ENCODE measurements at places on chromosomes 11 and 22.

DNA sequence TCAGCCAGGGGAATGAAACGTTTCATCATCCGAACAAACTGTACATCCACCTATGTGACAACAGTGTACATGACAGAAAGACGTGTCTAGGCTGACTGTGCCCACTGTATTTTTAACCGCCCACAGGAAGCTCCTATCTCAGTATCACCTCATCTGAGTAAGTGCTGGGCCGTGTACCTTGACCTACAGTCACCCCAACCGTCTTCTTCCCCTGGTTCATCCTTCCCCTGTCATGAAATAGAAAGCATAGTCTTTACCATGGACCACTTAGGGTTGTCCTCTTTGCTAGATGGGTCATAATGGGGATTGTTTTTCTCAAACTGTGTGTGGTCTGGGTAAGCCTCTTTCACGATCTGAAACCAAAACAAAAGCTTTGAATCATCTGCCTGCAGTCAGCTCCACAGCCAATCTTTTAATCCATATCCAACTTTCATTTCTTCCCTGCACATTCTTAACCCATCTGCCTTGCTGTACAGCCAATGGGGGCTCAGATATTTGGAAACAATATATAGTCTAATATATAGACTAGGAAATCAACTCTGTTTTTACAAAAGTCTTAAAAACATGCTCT lies 4.2 kb downstream of the THYN1 start:
- no peak for DNase-seq

GRCh38 chr11:88070437-88070836 lies 104.8 kb downstream of the RAB38 start:
- DNase-seq = no peak

DNA sequence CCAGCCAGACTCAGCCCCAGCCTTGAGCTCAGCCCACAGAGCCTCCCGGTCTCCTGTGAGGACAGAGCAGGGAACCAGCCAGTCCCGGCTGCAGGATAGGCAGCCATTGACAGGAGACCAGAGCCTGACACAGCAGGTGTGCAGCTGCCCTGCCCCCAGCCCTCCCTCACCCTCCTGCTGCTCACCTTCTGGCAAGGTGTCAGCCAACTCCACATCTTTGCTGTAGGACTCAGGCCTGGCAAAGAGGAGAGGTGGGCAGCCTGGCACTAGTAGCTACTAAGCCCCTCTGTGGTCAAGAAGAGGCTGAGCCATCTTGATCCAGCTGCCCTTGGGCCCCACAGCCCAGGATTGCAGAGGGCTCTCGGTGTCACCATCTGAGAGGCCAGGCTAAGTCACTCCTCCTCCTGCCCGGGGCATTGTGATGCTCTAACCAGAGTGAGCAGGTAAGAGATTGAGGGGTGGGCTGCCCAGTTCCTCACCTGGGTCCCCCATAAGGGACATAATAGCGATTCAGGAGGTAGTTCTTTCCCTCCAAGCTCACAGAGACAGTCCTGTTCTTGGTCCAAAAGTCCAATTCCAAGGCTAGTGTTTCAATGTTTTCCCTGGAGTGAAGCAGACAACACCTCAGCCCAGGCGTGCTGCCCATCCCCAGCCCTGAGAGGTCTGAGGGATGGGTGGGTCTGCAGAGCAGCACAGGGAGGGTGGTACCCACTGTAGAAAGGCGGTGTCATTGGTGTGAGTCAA lies 18.6 kb downstream of the TREH start:
- no peak for DNase-seq

GRCh38 chr22:37951305-37951704 lies 2.1 kb downstream of the C22orf23 start:
- no peak for DNase-seq

DNA sequence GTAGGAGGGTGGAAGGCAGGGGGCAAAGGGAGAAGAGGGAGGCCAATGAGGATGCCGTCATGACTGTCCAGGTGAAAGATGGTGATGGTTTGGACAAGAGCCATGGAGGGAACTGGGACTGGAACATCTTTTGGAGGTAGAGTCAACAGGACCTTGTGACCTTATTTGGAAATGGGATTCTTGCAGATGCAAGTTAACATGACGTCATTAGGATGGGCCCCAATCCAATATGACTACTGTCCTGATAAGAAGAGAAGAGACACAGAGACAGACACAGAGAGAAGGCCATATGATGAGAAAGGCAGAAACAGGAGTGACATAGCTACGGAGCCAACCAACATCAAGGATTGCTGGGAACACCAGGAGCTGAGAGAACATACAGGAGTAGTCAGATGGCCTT lies 31.0 kb upstream of the ISX start:
- DNase-seq = no peak
